Mesendoderm (in vitro differentiated cells): ENCODE measurements at places on chromosomes 7 and 10.

- peak; percentile 74 for DNase-seq
These were observed 4.9 kb upstream of the KLHL7 start for GRCh38 chr7:23100697-23101096.

DNA sequence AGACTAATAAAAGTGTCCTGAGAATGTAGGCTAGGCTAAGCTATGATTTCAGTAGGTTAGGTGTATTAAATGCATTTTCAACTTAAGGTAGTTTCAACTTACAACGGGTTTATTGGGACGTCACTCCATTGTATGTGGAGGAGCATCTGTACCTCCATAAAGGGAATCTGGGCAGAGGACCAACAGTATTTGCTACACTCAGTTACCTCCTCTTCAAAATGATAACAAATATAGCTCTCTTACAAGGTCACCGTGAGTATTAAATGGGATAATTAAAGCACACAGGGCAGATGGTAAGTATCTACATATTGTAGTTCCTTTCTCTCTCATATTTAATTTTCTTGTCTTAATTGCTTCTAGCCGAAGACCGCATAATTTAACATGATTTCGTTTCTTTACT, 59.0 kb upstream of the FGL2 start:
- no peak for DNase-seq

DNA sequence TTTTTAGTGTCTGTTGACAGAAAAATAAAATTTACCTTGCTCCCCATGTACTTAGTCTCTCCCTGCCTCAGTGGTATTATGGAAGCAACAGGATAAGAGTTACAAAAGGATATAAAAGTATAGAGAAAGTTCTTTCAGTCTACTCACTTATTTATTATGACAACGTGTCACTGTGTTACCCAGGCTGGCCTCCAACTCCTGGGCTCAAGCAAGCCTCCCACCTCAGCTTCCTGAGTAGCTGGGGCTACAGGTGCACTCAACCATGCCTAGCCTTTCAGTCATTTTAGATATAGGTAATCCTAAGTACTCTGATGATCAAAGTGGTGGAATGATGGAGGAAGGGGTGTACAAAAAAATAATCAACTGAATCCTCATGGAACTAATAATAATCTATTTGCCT, 215.2 kb upstream of the MKLN1 start:
- no peak for DNase-seq

DNA sequence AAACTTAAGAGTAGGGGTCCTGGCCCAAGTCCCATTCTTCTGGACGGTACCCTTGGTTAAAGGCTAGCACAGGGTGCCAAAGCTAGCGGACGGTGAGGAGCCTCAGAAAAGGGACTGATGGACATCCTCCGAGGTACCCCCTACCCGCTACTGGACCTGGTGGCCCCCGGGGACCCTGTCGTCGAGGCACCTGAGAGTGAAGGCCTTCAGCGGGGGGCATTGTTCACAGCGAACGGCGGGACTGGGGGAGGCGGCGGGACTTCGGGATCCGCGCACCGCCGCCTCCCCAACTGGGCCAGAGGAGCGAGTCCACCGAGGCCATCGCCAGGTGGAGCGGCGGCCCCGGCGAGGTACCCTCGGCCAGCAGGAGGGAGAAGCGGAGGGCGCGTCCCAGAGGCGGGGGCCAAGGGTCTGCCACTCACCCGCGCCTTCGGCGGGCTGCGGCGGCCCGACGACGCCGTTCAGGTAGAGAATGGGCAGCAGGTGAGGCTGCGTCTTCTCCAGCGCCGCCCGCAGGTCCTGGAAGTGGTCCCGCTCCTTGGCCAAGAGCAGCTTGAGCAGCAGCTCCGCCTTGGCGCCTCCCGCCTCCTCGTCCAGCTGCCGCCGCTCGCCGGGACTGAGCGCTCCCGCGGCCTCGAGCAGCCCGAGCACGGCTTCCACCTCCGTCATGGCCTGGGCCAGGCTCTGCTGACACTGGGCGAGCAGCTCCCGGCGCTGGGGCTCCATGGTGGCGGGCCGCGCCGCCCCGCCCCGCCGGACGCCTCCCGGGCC, 575 bp downstream of the DLG5 start:
- DNase-seq, result peak; percentile 63

- DNase-seq, result no peak
These were observed 107.5 kb downstream of the ELMO1 start for GRCh38 chr7:37341033-37341630.
